ENCODE measurements at places on chromosomes 7 and 10.

DNA sequence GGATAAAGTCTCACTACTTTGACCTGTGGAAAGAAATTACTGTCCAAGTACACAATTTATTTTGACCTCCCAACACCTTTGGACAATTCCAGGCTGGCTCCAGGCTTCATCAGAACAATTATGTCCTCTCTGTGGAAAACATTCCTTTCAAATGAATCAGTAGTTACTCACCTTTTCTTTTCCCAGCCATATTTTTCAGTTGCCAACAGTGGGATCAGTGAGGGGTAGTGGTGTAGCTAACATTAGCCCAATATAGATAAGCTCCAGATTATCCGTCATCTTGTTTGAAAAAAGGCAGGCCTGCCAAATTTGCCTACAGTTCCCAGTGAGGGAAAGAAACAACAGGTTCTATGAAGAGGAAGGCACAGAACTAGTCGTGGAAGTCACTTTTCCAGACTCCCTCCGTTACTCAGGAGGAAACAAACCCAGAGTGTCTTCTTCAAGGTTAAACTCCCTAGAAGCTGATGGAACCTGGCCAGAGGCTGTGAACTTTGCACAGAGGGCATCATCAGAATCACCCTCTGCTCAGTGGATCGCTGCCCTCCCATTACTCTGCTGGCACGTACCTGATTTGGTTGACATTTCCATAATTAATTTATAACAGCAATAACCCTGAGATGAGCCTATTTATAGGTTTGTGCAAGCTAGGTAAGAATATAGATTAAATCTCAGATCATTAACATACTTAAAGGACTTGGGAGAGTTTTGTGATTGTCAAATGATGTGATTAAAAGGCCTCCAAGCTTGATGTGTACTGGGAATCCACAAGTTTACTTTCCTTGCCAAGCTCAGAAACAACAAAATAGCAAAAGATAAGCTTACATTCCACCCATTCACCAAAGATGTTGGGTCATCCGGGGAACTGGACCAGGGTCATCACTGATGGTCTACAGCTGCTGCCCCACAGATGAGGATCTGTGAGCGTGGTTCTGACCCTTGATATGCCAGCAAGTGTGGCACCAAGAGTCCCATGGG is 654.6 kb upstream of the GALNT17 start:
- DNase-seq = no peak

GRCh38 chr10:73061743-73062142 is 34.9 kb downstream of the P4HA1 start:
- no peak for DNase-seq

GRCh38 chr10:18236756-18237155 is 96.5 kb downstream of the CACNB2 start:
- DNase-seq = no peak

GRCh38 chr10:87000491-87000890 is 19.6 kb upstream of the FAM25A start:
- no peak for DNase-seq

GRCh38 chr7:502296-502695 is 17.4 kb downstream of the PDGFA start:
- DNase-seq = no peak

DNA sequence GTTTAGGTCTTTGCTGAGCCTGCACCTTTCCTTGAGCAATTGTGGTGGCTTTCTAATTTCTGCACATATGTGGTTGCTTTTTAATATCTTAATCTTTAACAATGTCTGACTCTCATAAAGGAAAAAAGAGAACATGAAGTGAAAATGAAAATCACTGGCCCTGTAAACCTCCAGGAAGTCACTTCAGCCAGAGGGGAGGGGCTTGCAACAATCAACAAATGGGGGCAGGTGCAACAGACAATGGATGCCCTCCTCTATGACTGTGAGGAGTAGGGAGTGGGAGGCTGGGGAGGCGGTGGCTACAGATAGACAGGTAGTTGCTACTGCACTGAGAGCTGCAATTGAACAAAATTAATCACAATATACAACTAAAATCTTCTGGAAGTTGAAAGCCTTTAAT is 1377.4 kb downstream of the XPNPEP1 start:
- DNase-seq = no peak

DNA sequence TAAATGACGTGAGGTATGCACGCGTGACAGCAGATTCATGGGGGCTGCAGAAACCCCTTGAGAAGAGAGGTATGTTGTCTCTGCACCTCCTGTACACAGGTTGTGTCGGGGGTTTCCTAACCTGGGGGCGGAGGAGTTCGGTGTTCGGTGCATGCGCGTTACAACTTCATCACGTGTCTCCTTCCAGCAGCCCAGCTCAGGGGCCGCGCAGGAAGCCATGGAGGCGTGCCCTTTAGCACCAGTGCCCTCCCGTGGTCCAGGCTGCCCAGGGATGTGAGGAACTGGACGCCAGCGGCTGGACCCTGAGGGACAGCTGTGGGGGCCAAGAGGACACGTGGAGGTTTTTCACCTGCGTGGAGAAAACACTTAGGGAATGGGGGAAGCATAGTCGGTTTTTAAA is 186.4 kb downstream of the EBF3 start:
- DNase-seq = no peak

- no peak for DNase-seq
Observed at GRCh38 chr10:132663666-132664365, 122.1 kb downstream of the NKX6-2 start.

DNA sequence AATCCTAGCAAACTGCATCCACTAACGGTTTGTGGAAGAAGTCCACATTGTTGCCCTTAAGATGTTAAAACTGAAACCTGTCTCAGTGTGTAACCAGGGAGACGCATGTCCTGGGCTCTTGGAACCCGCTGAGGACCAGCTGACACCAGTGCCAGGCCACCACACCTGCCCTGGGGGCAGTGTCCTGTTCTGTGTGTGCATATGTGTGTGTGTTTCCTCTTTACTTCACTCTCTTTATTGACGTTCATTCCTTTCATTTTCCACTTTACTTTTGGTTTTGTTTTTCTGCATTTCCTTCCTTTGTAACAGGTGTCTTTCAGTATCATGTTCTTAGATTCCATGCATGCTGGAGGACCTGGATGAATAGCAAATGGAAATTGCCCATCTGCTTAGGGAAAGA is 83.8 kb downstream of the TEX36 start:
- no peak for DNase-seq

DNA sequence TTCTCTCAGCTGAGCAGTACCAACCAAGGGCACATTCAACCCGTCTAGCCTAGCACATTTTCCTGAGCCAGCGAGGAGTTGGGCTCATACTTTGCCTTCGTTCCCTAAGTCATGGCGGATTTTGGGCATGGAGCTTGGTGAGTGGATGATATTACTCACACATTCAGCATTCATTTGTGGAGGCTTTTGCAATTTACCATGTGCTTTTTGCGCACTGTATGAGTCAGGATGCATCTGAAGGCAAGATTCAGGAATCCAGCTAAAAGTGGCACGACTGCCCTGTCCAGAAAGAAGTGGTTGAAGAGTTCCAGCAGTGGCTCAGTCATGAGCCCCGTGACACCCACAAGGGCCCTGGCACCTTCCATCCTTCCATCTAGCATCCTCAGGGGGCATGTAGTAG is 24.2 kb upstream of the MGMT start:
- no peak for DNase-seq

DNA sequence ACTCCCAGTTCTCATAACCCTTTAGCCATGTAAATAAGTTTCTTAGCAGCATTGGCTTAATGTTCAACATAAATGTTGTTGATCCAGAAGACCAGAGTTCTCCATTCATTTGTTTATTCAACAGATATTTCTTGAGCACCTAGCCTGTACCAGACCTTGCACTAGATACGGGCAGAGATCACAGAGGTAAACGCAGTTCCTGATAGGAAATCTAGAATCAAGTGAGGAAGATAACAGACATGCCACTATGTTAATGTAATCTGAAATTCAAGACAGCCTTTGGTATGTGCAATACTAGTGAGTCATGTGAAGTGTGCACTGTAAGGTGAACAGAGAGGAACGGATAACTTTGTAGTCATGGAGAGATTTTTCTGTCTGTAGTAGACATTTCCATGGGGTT is 3.0 kb downstream of the BUB3 start:
- DNase-seq = no peak

DNA sequence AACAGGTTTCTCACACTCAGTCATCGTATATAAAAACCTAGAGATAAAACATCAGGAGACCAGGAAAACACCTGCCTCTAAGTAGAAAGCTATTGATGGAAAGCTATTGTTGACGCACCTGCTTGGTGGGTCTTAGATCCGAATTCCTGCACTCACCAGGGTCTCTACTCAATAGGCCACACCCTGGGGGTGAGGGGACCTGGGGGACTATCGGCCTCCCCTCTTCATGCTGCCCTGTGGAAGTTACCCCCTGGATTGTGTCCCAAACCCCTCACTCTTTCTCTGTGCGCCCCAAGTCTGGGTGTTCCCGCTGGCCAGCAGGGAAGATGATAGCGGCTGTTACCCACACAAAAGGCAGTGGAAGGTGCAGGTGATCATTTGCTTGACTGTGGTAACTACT is 313.0 kb downstream of the WDR37 start:
- no peak for DNase-seq

DNA sequence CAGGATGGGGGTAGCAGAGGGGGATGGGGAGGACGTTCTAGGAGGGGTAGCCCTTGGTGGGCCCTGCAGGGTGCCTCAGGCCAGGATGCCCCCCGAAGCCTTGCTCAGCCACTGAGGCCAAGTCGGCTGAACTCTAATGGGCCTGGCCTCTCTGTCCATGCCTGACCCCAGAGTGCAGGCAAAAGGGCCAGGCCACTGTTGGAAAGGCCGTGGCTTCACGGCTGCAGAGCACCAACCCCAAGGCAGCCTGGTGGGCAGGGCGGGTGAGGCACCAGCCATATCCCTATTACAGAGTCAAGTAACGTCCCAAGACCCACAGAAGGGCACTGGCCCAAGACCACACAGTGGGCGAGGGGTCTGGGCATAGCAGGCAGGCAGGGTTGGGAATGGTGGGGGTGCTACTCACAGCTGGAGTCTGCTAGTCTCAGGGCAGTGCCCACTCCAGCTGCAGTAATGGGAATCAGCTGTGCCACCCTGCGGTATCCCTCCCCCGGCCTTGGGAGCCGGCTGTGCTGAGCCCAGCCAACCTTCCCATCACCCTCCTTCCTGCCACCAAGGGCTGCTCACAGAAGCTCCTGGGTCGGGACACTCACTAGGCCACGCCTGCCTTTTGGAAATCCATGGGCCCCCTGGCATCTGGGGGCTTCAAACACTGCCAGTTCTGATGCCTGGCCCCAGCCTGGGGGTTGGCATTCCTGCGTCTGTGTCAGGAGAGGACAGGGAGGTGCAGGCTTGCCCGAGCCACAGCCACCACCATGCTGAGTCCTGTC is 4.0 kb upstream of the LFNG start:
- DNase-seq = no peak

GRCh38 chr7:53642866-53643265 is 607.4 kb downstream of the POM121L12 start:
- DNase-seq = no peak

GRCh38 chr7:38369816-38370493 is 96.5 kb upstream of the TARP start:
- peak; percentile 60 for DNase-seq

GRCh38 chr7:120949393-120949911 is 1.1 kb upstream of the ING3 start:
- DNase-seq = no peak

- DNase-seq = no peak
Observed at GRCh38 chr7:25989140-25989705, 162.8 kb upstream of the NFE2L3 start.

DNA sequence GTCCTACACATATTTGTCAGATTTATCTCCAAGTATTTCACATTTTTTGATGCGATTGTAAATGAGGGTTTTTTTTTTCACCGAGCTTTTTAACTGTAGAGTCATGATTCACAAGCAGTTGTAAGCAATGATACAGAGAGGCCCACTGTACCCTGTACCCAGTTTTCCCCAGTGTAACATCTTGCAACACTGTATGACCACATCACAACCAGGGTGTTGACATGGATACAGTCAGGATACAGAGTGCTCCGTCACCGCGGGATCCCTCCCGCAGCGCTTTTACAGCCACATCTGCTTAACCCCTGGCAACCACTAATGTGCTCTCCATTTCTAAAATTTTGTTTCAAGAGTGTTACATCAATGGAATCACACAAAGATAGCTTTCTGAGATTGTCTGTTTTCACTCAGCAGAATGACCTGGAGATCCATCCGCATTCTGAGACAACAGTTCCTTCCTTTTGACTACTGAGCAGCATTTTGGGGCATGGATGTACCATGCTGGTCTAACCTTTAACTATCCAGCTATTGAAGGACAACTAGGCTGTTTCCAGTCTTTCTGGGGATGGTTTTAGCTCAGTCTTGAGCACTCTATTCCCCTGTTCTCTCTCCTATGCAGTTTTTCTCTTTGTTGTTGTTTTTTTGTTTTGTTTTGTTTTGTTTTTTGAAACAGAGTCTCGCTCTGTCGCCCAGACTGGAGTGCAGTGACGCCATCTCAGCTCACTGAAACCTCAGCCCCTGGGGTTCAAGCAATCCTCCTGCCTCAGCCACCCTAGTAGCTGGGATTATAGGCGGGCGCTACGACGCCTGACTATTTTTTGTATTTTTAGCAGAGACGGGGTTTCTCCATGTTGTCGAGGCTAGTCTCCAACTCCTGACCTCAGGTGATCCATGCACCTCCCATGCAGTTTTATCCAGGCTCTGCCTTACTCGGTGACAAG is 25.9 kb downstream of the GPRIN2 start:
- no peak for DNase-seq

DNA sequence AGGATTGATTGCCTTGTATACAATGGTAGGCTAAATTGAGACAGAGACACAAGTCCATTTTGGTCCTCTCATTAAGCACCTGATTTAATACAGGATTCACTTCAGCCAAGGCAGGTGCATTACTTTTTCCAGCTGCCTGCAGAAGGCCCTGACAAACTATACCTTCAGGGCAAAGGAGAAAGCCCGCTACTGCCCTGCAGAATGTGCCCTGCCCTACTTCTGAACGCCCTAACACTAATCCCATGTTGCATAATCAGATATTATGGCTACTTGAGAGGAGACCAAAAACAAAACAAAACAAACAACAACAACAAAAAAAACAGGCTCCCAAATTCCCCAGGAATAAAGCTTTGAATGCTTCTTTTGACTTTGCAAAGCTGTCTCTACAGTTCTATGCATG is 116.9 kb upstream of the ABI1 start:
- DNase-seq = no peak

DNA sequence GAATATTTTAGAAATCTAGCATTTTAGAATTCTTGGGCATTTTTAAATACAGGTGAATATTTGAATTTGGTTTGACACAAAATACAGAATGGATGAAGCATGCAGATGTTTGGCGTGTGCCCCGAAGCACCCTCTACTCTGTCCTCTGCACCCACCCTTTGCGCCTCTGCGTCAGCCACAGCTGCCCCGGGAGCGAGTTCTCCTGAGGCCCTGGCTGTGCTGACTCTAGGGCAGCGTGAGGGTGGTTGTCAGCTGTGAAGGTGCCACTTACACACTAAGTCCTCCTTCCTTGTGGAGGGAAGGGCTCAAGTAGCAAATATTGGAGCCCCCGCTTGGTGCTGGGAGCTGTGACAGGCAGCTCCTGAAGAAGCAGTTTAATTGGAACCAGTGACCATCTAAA is 48.4 kb downstream of the DAGLB start:
- no peak for DNase-seq

GRCh38 chr7:8581842-8582241 is 148.4 kb downstream of the NXPH1 start:
- DNase-seq = no peak

- DNase-seq = no peak
Observed at GRCh38 chr10:22999942-23000341, 72.1 kb downstream of the ARMC3 start.

All from T-cell (primary cell).